ENCODE measurements at places on chromosomes 11 and 22.

GRCh38 chr22:46147471-46148267 lies 2.7 kb upstream of the PPARA start:
- no peak for DNase-seq

DNA sequence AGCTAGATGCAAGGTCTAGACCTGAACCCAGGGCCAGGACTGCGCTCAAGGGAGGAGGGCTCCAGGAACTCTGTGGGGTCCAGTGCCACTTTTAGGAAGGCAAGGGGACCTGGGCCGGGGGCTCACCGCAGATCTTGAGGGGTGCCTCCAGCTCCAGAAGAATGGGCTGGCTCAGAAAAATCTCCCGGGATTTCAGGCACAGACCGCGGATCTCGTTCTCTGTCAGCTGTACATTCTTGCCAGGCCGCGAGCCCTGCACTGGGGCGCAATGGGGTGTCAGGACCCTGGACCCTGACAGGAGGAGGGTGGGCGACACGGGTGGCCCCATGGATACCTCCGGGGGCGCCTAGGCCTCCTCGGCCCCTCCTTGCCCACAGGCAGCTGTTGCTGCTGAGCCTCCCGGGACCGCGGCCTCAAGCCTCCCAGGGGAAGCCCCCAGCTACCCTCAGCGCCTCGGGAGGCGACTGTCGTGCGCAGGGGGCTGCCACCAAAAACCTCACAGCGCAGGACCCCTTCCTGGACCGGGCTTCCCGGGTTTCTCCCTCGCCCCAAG lies 640 bp downstream of the PPP1CA start:
- DNase-seq = no peak

GRCh38 chr11:78567209-78567608 lies 7.5 kb downstream of the NARS2 start:
- DNase-seq = no peak

- no peak for DNase-seq
These were observed 386.2 kb downstream of the TENM4 start for GRCh38 chr11:79054636-79055035.

DNA sequence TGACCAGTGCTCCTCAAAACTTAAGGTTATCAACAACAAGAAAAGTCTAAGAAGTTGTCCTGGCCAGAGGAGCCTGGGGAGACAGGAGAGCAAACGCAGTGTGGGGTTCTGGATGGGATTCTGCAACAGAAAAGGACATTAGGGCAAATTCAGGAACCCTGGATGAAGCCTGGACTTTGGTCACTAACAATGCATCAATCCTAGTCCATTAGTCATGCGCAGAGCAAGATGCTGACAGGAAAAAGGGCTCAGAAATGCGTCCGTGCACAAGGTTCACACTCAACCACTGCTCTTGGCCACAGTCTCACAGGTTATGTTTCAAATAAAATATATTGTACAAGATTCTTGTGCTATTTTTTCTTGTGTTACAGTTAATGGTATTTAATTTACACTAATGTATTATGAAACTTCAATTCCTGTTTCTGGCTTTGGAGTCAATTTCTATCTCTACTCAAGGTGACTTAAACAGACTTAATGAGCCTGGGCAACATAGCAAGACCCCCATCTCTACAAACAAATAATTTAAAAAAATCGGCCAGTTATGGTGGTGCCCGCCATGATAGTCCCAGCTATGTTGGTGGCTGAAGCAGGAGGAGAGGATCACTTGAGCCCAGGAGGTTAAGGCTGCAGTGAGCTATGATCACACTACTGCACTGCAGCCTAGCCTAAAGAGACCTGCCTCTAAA lies 13.6 kb downstream of the GNB1L start:
- DNase-seq = no peak

GRCh38 chr11:134863294-134863693 lies 451.3 kb upstream of the B3GAT1 start:
- DNase-seq = no peak

- DNase-seq = no peak
These were observed 22.5 kb downstream of the LRRC32 start for GRCh38 chr11:76648061-76648460.

- DNase-seq = no peak
These were observed 802.3 kb upstream of the ARHGAP42 start for GRCh38 chr11:99884750-99885149.

- DNase-seq = no peak
These were observed 104.3 kb upstream of the TBCEL start for GRCh38 chr11:120919566-120919965.

DNA sequence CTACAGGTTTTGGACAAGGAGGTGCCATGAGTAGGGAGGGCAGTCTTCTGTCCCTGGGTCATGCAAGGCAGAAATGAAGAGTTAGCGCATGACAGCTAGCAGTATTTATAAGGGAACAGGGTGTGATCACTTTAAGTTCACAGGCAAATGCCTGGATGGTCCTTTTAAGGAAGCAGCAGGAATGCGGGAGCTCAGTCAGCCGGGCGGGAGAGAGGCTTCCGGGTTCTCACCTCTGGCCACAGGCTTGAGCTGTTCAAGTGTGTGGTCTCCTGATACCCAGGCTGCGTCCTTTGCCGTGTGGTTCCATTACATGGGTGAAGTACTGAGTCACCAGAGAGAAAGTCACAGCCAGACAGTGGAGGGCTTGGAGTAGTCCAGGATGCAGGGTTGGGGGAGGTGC lies 105.4 kb downstream of the BCR start:
- no peak for DNase-seq

DNA sequence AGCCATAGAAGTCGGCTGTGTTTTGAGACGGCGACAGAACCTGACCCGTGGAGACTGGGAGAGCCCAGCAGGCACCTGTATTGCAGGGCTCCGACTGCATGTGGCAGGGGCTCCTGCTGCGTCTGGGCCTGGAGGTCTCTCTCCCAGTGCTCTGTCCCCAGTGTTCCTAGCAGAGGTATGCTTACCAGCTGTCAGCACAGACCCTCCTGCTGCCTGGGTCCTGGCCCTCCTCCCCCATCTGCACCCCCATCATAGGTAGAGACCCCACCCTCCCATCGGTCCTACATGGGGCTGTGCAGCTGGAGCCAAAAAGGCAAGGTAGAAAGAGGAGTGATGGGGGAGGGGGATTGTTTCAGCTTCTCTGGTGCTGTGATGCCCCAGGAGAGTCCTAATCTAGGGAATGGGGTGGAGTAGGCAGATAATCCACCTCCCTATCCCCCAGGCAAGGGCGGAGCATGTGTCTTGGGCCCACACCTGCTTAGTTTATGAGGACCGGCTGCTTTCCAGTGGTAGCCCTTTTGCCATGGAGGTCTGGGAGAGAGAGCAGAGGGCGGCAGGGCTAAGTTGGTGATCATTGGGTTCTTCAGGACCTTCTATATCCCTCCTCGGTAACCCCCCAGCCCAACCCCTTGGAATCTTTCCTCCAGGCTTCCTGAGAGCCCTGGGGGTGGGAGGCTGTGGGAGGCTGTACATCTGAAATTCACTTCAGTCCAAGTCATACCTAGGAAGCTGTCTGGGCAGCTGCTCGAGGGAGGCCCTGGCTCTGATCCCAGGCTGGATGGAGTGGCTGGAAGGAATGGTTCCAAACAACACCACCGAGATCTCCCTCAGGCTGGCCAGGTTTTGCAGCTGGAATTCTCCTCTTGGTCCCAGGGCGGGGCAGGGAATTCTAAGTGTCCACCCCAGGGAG lies 5.3 kb downstream of the SLC7A4 start:
- no peak for DNase-seq

GRCh38 chr11:35340715-35341114 lies 78.6 kb downstream of the SLC1A2 start:
- DNase-seq = no peak

- no peak for DNase-seq
These were observed 27.3 kb downstream of the SYT7 start for GRCh38 chr11:61553373-61554171.

GRCh38 chr11:13465909-13466371 lies 2.9 kb upstream of the BTBD10 start:
- peak; percentile 49 for DNase-seq

DNA sequence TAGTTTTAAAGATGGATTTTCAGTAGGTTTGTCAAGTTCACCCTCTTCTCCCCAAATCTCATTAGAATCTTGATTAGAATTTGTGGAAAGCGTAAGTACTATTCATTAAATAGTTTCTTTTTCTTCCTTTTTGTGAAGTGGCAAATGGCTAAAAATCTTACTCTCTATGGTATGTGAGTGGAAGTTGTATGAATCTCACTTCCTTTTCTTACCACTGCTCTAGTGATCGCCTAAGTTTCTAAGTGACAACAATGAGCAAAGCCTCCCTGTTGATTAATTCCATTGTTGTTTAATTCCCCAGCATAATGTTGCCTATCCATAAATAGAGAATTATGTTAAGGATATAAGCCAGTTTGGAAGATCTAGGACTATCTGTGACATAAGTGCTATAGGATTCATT lies 82.7 kb downstream of the PGR start:
- no peak for DNase-seq

GRCh38 chr11:94751218-94751609 lies 16.9 kb upstream of the AMOTL1 start:
- no peak for DNase-seq

DNA sequence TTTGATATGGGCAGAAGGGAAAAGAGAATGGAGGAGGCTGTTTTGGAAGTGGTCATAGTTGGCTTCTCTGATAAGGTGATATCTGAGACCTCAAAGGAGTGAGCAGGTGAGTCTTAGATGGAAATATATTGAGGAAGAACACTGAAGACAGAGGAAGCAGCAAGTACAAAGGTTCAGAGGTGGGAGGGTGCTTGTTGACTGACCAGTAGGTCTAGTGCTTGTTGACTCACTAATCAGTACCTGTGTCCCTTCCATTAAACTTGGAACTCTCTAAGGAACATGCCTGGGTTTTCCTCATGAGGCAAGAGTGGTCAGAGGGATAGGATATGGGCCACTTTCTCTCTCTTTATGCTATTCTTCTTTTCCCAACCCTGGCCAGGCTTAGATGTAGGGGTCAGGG lies 25.6 kb upstream of the GLYATL1 start:
- no peak for DNase-seq

DNA sequence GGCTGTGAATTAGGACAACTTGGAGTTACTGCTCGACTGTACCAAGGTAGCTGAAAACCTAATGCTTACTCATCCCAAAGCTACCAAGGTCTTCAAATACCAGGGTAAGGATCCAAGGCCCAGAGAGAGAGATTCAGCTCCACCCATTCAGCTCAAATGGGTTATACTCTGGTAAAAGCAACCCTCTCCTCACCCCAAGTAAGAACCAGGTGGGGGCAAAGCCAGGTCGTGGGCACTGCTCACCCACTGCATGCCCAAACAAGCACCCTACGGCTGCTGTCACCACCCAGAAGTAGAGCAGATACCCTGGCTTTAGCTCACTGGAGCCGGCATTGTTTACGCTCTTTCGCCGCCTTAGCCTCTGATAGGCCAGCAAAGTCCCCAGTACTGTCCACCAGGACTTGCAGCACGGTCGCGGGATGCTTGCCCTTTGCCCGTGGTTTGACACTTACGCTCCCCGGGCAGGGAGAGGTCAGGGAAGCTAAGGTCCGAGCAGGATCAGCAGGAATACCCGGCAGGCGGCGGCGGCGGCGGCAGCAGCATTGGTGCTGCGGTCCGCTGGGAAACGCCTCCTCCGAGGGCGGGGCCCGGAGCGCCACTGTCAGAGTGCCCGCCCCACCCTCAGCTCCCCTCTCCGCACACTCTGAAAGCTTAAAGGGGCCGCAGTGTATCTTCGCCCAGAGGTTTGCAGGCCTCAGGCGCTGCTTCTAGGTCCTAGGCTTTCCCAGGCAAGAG lies 19.6 kb downstream of the CKAP5 start:
- DNase-seq = peak; percentile 89

GRCh38 chr22:22394591-22394990 lies 114.0 kb downstream of the ZNF280B start:
- no peak for DNase-seq

GRCh38 chr11:126673319-126673718 lies 317.8 kb downstream of the ST3GAL4 start:
- no peak for DNase-seq

- no peak for DNase-seq
These were observed 4.7 kb downstream of the C11orf52 start for GRCh38 chr11:111923351-111923788.

GRCh38 chr11:63567044-63567840 lies 4.1 kb upstream of the PLAAT2 start:
- no peak for DNase-seq

DNA sequence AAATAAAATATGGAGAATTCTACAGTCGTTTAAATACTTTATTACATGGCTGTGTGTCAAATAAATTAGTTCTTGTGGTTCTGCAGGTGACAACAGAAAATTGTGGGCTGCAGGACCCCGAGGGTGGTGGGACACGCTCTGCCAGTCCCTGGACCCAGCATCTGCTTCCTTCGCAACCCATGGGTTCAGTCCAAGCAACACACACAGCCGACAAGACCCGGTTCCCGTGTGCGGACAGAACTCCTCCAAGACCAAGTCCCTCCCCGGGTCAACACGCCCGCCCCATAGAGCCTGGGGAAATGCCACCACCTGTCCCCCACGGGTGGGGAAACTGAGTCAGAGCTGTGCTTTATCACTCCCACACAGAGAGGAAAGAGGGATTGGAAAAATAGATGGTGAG lies 238.9 kb downstream of the BRD1 start:
- no peak for DNase-seq

- no peak for DNase-seq
These were observed 1.4 kb downstream of the HBB start for GRCh38 chr11:5225480-5225871.

DNA sequence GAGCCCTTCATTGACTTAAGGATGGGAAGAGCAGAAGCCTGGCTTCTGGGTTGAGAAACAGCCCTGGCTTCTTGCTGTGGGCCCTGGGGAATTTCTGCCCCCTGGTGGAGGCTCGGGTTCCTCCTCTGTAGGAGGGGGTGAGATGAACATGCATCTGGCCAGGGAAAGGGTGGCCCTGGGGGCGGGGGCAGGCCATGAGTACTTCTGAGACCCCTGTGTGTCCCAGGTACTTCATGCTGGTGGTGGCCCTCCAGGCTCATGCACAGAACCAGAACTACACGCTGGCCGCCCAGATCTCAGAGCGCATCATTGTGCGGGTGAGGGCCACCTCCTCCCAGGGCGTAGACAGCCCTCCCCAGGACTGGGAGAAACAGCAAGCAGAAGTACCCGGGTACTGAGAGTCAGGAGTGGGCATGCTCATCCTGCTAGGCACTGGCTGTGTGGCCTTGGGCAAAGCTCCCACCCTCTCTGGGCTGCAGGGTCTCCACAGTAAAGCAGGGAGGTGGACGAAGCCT lies 15.8 kb downstream of the TMEM258 start:
- no peak for DNase-seq

Data from cerebellum (tissue), 4 donors.